NCI-H1930 (cell line): ENCODE measurements at places on chromosomes 12 and 14.

DNA sequence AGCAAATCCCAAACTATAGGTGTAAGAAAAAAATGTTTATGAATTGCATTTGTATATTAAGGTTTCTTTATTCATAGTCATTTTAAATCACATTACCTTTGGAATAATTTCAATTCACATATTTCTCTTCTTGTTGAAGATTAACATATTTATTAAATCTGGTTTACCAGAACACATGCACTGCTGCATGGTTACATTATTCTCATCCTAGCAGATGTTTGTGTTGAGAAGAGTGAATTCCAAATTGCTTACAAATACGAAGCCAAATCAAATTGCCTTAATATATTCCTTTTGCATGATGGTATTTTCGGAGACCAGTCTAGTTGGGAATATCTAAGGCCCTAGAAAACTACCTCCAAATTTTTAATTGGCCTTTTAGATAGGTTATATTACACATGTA lies 130.6 kb downstream of the PLEKHA5 start:
- no peak for DNase-seq

DNA sequence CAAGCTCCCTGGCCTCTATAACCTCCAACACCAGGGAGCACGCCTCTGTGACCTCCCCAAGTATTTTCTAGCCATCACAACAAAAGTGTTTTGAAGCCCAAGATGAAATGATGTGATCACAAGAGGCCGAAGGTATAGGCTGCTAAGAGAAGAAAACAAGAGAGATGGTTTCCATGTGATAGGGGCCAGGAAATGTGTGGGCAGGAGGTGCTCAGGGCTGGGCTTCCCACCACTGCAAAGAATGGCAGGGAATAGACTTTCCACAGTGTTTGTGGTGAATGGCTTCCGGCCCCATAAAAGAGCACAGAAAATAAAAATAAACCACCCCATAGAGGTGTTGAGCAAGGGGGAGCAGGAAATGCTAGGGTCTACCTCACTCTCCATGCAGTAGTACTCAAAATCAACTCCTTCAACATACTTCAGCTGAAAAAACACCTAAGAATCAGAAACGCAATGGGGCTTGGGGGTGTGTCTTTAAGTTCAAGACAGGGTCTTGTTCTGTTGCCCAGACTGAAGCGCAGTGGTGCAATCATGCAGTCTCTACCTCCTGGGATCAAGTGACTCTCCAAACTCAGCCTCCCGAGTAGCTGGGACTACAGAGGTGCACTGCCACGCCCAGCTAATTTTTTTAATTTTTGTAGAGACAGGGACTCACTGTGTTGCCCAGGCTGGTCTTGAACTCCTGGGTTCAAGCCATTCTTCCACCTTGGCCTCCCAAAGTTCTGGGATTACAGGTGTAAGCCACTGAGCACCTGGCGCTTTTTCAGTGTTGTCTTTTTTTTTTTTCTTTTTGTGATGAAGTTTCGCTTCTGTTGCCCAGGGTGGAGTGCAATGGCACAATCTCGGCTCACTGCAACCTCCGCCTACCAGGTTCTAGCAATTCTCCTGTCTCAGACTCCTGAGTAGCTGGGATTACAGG lies 27.1 kb downstream of the DAD1 start:
- DNase-seq, result no peak

GRCh38 chr12:132190834-132191500 lies 46.7 kb downstream of the NOC4L start:
- no peak for DNase-seq

DNA sequence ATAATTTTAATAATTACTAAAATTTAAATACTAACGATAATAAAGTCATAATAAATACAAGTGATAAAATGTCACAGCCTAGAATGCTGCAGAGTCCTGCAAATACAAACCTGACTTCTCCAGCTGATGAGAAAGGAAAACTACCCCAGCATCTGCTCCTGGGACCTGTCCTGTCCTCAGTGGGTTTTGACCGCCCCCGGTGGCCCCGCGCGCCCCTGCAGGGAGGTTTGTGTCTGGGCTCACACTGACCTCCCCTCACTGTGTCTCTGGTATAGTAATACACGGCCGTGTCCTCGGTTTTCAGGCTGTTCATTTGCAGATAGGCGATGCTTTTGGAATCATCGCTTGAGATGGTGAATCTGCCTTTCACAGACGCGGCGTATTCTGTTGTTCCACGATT lies 1139.4 kb downstream of the TMEM121 start:
- DNase-seq, result no peak

- no peak for DNase-seq
Measured at GRCh38 chr12:14960548-14961465, 594 bp downstream of the ARHGDIB start.

DNA sequence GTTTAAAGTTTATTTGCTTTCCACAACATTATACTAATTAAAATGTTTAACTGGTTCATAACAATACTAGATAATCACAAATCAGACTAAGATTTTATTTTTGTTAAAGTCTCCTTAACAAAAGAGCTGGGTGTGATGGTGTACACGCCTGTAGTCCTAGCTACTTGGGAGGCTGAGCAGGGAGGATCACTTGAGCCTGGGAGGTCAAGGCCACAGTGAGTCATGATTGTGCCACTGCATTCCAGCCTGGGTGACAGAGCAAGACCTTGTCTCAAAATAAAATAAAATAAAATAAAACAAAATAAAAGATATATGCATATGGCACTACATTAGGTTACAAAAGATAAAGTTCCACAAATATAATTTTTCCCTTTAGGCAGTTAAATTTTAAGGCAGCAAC lies 5.6 kb downstream of the MIS18BP1 start:
- DNase-seq, result no peak

DNA sequence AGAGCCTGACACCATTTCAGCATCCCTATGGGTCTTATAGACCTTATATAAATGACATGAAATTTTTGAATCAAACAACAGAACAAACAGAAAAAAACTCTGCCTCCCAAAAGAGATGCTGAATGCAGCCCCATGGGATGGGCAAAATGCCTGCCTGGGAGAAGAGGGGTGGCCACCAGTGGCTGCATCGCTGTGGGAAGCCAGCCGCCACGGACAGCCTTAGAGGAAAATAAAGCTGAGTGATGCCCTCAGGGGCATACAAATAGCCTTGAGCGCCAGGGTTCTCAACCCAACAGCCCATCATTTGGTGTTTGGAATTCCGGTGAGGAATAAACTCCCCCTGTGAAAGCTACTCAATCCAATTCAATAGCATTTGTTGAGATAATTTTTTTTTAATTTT lies 22.9 kb downstream of the SYNE3 start:
- no peak for DNase-seq

DNA sequence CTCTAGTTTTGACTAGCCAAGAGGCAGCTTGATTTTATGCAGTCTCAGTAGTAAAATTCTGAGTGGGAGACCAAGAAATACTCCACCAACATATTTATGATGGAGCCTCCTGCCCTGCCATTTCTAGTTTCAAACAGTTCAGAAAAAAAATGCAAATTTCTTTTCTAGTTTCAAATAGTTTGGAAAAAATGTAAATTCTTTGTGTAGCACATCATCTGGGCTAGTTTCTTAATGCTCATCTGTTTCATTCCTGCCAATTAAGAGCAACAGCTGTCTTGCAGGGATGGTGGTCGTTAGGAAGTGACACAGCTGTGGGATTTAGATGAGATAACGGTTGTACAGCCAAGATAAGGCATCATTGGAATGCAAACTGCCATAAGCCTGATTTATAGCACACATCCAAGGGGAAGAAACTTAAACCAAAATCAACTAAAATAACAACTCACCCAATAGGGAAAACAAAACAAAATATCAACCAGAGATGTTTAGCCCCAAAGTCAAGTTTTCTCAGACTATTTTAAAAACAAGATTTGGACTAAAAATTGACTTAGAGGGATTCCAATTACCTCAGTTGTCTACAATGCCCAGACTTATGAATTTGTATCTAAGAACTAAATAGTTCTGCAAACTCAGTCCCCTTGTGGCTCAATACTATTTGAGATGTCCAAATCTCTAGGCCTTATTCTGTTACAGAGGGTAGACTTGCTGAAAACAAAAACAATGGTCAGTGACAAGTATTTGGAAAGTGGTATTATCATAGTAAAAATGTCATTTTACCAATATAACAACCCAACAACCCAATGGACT lies 291.3 kb upstream of the ATP2B1 start:
- DNase-seq, result no peak

GRCh38 chr12:1529228-1529861 lies 65.0 kb downstream of the FBXL14 start:
- DNase-seq, result no peak

- DNase-seq, result no peak
Measured at GRCh38 chr14:92677087-92677668, 71.2 kb downstream of the LGMN start.

GRCh38 chr14:38948171-38948570 lies 154.9 kb downstream of the SEC23A start:
- DNase-seq, result no peak

DNA sequence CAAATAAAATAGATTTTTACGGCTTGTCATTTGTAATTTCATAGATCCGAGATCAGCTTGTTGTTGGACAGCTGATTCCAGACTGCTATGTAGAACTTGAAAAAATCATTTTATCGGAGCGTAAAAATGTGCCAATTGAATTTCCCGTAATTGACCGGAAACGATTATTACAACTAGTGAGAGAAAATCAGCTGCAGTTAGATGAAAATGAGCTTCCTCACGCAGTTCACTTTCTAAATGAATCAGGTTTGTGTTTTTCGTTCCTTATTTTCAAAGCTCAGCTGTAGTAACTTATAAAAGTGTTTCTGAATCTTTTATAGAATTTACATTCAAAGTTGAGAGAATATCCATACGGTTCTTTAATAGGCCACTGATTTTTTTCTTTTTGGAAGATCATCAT lies 89.1 kb downstream of the LRRK2 start:
- no peak for DNase-seq

DNA sequence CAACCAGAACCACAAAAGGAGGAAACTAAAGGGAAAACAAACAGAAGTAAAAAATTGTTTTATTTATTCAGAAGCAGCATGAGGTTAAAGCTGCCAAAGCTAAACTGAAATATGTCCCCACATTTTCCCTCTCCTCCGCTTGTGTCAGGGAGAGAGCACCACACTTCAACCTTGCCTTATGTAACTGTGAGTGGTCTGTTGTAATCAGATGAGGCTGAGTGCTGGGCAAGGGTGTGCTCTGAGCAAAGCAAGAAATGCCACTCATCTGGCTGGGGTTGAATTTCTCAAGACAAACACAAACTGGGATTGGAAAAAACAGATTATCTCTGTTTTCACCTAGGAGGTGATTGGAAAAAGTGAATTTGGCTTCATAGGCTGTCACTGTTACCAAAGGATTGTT lies 12.2 kb downstream of the CAPZA3 start:
- DNase-seq, result no peak

- no peak for DNase-seq
Measured at GRCh38 chr12:116094475-116094874, 183.0 kb downstream of the MED13L start.

- no peak for DNase-seq
Measured at GRCh38 chr12:8887285-8887715, 27.0 kb upstream of the PHC1 start.

GRCh38 chr12:75809746-75810145 lies 221.8 kb downstream of the PHLDA1 start:
- DNase-seq, result no peak

GRCh38 chr14:81737938-81738337 lies 204.3 kb upstream of the SEL1L start:
- DNase-seq, result no peak

DNA sequence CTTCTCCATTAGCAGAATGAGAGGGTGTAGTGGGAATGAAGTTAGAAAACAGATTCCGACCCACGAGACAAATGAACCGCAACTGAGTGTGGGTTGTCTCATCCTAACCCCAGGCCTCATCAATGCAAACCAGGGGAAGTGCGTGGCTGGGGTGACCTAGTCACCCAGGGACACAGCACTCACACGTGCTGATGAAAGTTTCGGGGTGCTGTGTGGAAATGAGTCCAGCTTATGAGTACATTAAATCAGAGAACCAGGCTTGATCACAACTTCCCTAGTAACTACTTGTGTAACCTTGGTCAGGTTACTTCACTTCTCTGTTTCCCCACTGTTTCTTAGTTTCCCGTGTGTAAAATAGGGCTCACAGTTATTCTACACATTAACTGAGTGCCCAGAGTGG lies 95.4 kb upstream of the CDKN3 start:
- DNase-seq, result no peak

- no peak for DNase-seq
Measured at GRCh38 chr14:63157195-63157594, 47.0 kb upstream of the RHOJ start.

DNA sequence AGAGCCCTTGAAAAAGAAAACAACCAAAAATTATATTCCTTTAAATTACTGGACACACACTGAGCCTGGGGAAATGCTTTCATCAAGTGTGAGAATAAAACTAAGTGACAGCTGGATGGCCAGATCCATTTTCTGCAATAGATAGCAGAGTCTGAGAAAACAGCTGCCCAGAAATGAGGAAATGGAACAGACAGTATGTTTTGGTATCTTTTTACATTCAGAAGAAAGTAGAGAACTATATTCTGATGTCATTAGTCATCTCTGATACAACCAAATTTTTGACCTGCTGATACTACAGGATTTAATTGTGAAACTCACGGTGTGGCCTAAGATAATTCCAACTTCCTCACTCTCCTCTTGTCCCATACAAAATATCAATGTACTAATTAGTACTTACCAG lies 78.2 kb downstream of the HMGA2 start:
- no peak for DNase-seq

- DNase-seq, result no peak
Measured at GRCh38 chr12:115374480-115375185, 690.7 kb upstream of the TBX3 start.

DNA sequence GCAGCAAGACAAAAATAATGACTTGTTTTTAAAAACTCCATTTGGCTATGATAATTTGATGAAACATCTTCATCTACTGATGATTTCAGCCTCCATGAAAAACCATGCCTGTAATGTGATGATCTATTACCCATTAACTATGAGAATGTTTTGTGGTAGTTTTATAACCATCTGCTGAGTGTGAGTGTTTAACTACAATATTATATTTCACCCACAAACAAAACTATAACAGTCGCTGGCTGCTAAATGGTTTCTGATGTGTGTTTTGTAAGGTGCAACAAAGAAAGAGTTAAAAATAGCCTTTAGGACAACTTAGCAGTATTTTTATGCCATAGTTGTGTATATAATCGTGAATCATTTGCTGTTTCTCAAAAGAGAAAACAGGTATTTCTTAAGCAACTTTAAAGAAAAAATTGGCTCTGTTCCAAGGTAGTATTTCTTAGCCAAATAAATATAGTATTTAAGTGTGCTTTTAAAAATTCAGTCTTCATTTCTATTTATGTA lies 4.9 kb downstream of the PTHLH start:
- no peak for DNase-seq

- DNase-seq, result no peak
Measured at GRCh38 chr14:67559639-67560038, 26.5 kb downstream of the PLEKHH1 start.

GRCh38 chr12:47837190-47838171 lies 17.8 kb upstream of the HDAC7 start:
- peak; percentile 58 for DNase-seq

GRCh38 chr14:76228138-76228537 lies 76.4 kb downstream of the GPATCH2L start:
- DNase-seq, result no peak

- no peak for DNase-seq
Measured at GRCh38 chr14:63544591-63545299, 1.6 kb upstream of the PPP2R5E start.
